Activated CD8-positive, alpha-beta T cell treated with anti-CD3 and anti-CD28 coated beads, Interleukin-2, amount 10 ng/mL, durations not matched to agents 7 days and 5 days (primary cell): ENCODE measurements at places on chromosomes 2 and 18. TPM values are rescaled to one million over a fixed set of nuclear protein-coding genes. Genes with fewer than 3 reads are reported as not detected.

The GULP1 gene
- total RNA-seq, result not detected

The LCT gene
- total RNA-seq, result 0.18 TPM

The RAPGEF4 gene
- total RNA-seq, result 0.63 TPM

The ST8SIA5 gene
- total RNA-seq, result not detected

The KLHL29 gene
- total RNA-seq, result 4.1 TPM

The MSTN gene
- total RNA-seq, result not detected

The SAG gene
- 0.05 TPM for total RNA-seq

The OTOS gene
- total RNA-seq, result not detected

The CD8A gene
- total RNA-seq, result 667 TPM

The UGT1A3 gene
- total RNA-seq, result not detected

The PLCL1 gene
- 0.08 TPM for total RNA-seq
